ENCODE measurements at places on chromosomes 4 and X.

DNA sequence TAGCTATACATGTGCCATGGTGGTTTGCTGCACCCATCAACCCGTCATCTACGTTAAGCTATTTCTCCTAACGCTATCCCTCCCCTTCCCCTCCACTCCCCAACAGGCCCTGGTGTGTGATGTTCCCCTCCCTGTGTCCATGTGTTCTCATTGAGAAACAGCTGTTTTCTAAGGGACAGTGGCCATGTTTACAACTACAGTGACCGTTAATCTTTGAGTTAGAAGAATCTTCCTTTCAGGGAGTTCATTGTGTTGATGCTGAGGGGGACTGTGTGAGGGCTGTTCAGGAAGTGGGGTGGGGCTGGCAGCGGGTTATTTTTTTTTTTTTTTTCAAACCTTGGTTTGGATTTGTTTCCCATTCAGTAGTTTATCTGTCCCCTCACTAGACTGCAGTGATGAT is 179.9 kb downstream of the NHS start:
- no peak for ATAC-seq

DNA sequence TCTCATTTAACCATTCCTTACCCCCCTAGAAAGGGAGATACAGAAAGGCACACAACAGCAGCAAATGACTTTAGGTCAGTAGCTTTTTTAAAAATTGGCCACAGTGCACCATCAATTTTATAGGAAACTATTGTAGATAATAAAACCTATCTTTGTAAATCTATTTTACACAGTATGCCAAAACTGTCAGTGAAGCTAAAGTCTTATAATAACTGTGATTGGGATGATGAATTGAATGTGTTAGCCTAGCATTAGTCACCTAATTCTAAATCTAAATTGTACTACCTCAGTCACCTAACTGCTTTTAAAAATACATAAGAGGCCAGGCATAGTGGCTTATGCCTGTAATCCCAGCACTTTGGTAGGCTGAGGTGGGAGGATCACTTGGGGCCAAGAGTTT is 44.2 kb downstream of the SH3RF1 start:
- ATAC-seq: no peak

DNA sequence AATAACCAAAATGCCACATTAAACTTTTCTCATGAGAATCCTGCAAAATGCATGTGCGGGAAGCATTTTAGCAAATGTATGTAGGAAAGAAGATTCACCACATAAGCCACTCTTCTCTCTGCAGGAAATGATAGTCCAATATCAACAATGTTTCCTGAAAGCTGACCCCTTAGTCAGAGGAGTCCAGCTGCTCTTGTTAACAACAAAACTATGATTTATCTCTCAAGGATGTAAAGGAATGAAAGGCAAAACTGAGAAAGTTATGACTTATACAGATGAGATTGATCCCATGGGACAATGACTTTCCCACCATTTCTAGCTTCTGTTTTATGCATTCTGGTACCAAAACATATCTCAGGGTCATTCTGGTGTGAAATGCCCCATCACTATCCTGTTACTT is 125.0 kb upstream of the EDNRA start:
- ATAC-seq: no peak

GRCh38 chr4:52997132-52997416 is 135.0 kb downstream of the RASL11B start:
- ATAC-seq: no peak

DNA sequence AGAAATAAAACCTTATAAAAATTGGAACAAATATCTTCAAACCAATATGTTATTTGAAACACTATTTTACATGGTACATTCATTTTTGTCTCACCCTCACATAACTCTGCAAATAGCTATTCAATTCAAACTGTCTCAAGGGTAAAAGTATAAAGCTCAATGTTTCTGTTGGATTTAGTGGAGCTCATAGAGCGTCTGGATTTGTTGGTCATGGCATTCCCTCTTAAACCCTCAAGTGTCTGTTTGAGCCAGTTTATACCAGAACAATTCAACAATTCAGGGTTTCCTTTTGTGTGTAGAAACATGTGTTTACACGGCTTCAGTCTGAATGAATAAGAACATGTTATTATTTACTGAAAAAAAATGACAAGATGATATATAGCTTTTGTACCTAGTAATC is 161.6 kb downstream of the PCDH18 start:
- no peak for ATAC-seq

DNA sequence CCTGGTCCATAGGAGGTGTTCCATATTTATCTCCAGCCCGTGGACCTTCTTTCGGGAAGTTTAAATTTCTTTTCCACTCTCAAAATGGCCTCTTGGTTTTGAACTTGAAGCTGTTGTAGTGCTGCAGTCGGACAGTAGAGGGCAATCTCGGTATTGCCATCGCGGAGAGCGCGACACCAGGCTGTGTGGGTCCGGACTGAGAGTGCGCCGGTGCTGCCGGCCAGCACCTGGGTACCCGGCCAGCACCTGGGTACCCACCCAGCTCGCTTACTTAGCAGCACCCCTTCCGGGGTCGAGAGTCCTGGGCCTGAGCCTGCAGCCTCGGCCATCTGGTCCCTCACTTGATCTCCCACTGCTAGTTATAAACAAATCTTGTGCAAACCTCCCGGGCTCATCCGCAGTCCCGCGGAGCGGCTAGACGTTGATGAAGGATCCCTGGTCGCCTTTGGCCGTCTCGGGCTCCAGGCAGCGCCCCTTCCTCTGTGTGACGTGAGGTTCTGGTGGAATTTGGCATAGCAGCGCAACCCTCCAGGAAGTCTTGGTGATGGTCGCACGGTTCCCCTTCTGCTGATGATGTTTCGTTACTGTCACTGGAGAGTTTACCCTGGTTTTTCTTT is 18.0 kb downstream of the FAM9A start:
- ATAC-seq: peak; percentile 50

DNA sequence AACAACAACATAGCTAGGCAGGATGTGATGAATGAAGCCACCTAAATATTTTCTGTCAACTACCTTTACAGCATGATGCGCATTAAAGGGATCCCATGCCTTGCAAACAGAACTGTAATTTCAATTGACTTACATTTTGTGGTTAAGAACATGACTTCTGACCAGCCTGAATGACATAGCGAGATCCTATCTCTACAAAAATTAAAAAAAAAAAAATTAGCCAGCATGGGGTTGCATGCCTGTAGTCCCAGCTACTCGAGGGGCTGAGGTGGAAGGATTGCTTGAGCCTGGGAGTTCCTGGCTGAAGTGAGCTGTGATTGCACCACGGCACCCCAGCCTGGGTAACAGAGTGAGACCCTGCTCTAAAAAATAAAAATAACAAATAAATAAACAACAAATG is 680.6 kb downstream of the IQCM start:
- no peak for ATAC-seq

- no peak for ATAC-seq
Measured at GRCh38 chr4:62517716-62518115, 1317.6 kb downstream of the ADGRL3 start.

DNA sequence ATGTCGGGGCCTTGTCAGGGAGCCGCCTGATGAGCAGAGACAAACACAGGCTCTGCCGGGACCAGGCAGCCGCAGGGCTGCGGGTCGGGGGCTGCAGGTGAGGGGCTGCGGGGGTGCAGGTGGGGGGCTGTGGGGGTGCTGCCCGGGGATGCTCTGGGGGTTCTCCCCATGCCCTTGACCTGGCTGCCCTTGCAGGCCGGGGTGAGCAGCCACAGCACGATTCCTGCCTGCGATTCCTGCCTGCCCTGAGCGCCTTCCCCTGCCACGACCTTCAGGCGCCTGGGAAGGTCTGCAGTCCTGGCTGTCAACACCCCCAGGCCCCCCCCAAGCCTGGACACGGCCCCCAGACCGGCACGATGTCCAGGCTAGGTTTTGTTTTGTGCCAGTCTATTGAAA is 106.3 kb downstream of the FAM53A start:
- ATAC-seq: no peak

GRCh38 chrX:55007656-55008055 is 7.5 kb downstream of the APEX2 start:
- ATAC-seq: no peak

GRCh38 chr4:151671541-151672059 is 89.2 kb downstream of the GATB start:
- no peak for ATAC-seq

DNA sequence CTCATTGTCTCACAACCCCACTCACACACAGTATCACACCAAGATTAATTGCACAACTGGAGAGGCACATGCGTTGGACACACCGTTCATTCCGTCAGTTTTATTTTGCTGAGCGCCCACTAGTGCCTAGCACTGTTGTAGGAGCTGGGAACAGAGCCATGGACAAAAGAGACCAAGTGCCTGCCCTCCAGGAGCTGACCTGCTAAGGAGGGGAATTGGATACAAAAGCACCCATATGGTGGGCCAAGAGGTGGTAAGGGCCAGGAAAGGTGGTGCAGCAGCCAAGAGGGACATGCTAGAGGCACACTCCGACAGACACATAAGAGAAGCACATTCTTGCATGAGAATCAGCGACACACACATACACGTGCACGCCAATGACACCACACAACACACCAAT is 705 bp upstream of the CRMP1 start:
- ATAC-seq: no peak

GRCh38 chr4:11264346-11264745 is 164.3 kb downstream of the HS3ST1 start:
- ATAC-seq: no peak

DNA sequence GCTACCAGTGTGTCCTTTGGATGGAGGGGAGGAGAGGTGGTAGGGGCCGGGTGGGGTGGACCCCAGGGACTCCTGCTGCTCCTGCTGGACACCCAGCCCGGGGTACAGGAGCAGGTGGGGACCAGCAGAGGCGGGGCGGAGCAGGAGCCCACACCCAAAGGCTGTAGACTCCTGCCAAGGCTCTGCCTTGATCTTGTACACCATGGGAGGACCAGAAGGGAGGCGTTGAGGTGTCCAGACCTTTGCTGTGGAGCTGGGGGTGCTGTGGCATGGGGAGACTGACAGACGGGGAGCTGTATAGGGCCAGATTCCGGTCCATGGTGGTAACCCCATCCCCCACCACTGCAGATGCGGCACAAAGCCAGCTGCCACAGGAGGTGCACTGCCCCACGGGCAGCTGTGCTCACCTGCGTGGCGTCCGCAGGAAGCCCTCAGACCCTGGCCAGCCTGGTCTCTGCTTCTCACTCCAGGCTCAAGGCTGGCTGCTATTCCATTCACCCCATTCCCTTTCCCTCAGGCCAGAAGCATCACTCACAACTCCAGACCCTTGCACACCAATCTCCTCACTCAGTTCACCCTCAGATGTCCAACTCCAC is 5.0 kb upstream of the SLC26A1 start:
- ATAC-seq: no peak

DNA sequence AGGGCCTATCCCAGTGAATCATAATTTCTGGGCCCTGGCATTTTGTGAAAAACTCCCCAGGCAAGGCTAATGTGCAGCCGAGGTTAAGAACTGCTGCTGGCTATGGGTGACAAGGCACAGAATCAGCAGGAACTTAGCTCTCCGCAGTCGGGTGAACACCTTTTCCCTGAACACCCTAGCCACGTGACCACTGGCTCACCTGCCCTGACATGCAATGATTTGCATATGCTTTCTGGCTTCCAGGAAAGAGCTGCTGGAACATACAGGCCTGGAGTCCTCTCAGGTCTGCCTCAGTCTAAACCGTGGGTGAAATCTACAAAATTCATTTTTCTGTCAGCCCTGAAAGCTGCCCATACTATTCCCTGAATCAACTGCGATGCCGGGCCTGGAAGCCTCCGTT is 56.6 kb downstream of the ZNF827 start:
- no peak for ATAC-seq
